ENCODE measurements at places on chromosomes 2 and 18.

DNA sequence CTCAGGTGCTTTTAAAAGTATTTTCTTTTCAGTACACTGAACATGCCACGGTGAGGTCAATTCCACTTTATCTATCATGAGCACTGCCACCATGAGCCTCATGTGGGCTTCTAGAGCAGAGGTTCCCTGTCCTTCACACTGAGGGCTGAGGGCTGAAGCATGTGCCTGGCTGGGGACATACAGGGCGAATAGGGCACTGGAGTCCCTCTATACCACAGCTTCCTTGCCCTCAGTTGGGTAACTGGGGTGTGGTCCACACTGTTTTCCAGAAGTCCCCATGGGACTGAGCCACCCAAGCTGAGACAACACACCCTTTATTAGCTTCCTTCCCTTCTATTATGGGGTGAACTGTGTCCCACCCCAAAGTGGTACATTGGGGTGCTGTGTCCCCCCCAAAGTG, 172.2 kb upstream of the ID2 start:
- no peak for DNase-seq

GRCh38 chr18:21914739-21915319, 174.2 kb downstream of the MIB1 start:
- DNase-seq = no peak

GRCh38 chr2:69791045-69791444, 38.4 kb upstream of the GMCL1 start:
- DNase-seq = no peak

GRCh38 chr2:61471905-61472805, 1.3 kb upstream of the USP34 start:
- no peak for DNase-seq

DNA sequence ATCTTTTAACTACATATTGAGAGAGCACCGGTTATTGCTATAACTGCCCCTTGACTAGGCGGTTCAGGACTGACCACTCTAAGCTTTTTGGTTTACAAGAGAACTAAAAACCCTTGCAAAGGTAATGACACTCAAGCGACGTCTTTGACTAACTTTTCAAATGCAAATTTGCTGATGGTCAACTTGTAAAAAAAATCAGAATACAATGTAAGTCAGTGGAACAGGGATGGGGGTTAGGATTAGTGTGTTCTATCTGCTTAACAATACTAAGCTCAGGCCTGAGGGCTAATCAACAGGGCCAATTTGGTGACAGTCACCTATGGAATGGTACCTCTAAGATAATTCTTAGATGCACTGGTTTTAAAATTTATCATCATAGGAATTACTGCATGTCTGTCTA, 57.1 kb downstream of the ZAP70 start:
- no peak for DNase-seq

- DNase-seq = no peak
Measured at GRCh38 chr2:150325656-150326314, 161.7 kb downstream of the RND3 start.

- no peak for DNase-seq
Measured at GRCh38 chr2:68687018-68687417, 43.6 kb downstream of the PROKR1 start.

- no peak for DNase-seq
Measured at GRCh38 chr2:15919716-15920434, 20.5 kb upstream of the MYCN start.

- no peak for DNase-seq
Measured at GRCh38 chr2:132974467-132975095, 304.6 kb upstream of the LYPD1 start.

GRCh38 chr18:47831351-47831750, 99.1 kb downstream of the SMAD2 start:
- DNase-seq = no peak

DNA sequence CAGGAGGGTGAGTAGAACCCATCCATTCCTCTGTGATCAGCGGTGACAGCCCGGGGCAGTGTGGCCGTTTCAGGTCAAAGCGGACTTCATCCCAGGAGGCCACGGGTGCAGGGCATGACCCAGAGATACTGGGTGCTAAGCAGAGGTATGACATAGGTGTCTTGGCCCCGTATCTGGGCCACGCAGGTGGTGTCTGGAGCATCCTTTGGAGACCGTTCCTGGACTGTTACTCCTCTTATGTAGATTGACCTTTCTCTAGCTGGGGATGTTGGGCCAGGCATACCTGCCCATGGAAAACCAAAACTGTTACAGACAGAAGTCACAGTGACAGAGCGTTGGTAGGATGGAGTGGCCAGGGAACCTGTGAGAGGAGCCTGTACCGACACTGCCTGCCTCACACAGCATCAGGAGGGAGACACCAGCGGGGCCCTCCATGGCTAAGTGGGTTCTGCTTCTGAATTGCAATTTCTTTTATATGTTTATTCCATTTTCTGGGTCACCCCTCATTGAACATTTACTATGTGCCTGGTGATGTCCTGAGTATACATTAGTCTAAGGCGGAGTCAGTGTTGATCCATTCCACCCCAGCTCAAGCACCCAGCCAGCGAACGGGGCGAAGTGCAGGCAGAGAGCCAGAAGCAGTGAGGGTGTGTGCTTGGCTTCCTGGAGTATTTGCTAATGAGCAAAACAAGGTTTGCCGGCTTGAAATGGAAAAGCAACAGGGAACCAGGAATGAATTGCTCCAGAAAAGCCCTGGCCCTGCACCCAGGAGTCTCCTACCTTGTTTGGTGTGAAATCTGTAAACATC, 141.7 kb downstream of the SH3RF3 start:
- no peak for DNase-seq

DNA sequence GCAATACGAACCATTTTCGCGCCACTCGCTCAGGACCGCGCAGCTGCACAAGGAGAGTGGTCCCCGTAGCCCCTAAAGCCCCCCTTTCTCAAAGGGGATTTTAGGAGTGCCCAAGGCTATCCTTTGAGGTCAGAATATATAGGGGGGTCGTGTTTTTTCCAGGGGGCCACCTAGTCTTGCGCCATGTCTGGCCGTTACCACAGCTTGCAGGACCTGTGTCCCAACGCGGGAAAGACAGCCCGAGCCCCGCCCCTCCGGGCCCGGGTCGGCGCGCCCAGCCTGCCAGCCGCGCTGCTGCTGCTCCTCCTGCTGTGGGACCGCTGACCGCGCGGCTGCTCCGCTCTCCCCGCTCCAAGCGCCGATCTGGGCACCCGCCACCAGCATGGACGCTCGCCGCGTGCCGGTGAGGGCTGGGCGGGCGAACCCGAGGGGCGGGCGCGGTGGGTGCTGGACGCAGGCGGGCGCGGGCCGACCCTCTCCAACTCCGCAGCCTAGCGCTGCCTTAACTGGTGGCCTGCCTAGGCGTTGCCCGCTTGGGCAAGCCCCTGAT, at the start of gene CDCA7:
Gene CDCA7 (plus strand): TSS at position 291 of the 550 bp plus-strand sequence. CDS start 92 bp downstream, at position 383.
- DNase-seq = peak; percentile 65

GRCh38 chr18:37280701-37281393, 284.8 kb downstream of the CELF4 start:
- DNase-seq = no peak

- DNase-seq = no peak
Measured at GRCh38 chr2:46430413-46430812, 49.0 kb upstream of the TMEM247 start.

DNA sequence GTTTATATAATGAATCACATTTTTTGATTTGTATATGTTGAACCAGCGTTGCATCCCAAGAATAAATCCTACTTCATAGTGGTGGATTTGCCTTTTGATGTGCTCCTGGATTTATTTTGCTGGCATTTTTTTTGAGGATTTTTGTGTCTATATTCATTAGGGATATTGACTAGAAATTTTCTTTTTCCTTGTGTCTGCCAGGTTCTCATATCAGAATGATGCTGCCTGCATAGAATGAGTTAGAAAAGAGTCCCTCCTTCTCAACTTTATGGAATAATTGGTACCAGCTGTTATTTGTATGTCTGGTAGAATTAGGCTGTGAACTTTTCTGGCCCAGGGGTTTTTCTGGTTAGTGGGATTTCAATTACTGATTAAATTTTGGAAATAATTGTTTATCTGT, 457.4 kb upstream of the DSEL start:
- DNase-seq = no peak

DNA sequence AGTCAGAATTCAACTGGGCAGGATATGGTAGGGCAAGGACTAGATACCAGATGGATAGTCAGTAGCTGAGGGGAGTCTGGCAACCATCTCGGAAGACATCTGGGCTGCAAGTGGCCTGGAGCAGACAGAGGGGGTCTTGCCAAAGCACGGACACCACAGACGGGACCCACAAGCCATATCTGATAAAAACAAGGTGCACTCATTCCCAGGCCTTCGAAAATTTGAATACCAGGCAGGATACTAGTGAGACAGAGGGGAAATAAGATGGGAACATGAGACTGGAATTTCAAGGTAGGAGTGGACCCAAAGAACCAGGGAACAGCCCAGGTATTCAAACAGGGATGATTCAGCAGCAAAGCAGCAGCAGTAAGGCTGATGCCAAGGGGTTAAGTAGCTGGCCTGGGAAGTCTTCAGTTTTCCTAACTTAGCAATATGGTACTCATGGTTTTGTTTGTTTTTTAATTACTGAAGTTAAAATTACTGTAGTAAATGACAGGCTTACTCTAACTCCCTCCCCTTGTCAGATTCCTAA, 144.9 kb upstream of the NCKAP5 start:
- no peak for DNase-seq

GRCh38 chr2:28247290-28247689, 145.4 kb upstream of the FOSL2 start:
- DNase-seq = no peak

GRCh38 chr2:11659851-11660250, 10.1 kb downstream of the NTSR2 start:
- DNase-seq = no peak

Measured in stimulated activated CD8-positive, alpha-beta memory T cell treated with anti-CD3 and anti-CD28 coated beads, Interleukin-2, amount 100 ng/mL, for 48 hours (primary cell).